ENCODE measurements at places on chromosomes 4 and X.

GRCh38 chr4:75321484-75321883 is 192.7 kb downstream of the RCHY1 start:
- DNase-seq, result no peak

GRCh38 chr4:163448540-163449203 is 24.9 kb downstream of the TKTL2 start:
- DNase-seq, result no peak

DNA sequence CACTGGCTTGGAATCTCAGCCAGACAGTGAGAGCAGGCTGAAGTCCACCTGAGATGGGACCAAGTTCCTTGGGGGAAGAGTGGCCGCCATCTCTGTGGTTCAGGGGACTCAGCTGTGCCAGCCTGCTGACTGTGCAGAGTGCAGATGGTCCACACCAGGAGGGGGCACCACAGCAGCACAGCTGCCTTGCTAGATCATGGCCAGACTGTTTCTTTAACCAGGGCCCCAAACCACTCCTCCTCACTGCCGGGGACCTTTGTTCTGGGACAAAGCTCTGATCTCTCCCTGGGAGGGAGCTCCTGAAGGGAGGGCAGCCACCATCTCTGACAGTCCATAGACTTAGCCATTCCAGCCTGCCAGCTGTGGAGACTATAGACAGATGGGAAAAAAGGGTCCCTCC is 2189.6 kb downstream of the PCDH7 start:
- DNase-seq, result no peak

- DNase-seq, result no peak
Measured at GRCh38 chr4:133081246-133081645, 67.8 kb upstream of the PCDH10 start.
